ENCODE measurements at places on chromosomes 16 and 17.

DNA sequence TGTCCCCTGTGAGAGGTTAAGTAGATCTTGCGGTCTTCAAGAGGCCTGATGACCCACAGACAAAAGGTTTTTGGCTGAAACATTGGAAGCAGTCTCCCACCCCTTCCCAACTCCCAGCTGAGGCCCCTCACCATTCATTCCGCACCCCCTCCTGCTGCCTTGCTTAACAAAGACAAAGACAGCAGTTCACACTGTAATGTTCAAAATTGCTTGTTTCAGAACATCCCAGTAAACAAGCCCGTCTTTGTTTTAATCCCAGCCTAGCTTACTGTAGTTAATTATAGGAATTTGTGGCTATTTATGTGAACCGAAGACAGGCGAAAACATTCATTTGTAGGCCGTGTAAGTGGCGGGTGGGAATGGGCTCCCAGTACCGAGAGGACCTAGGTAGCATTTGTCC is 55.7 kb downstream of the IRX5 start:
- DNase-seq = no peak

GRCh38 chr16:50863644-50864144 is 121.8 kb downstream of the CYLD start:
- no peak for DNase-seq

DNA sequence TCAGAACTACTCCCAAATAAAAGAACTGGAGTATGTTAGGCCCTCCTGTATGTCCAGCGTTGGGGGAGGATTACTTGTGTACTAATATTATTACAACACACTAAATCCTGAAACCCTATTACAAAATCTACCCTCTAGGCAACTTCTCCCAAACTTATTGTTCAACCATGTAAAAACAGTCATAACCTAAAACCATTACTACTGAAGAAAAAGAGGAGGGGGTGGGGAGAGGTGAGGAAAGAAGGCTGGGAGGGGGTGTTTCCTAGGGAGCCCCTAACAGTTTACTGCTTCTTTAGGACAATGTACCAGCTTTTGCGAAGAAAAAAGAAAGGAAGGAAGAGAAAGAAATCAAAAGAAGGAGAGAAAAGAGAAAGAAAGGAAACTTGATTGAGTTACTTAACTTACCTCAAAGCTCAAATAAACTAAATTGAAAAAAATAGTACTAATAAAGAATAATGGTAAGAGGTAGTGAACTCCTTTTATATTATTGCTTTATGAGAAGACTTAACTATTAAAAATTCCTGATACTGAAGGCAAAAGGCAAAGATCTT is 2.3 kb downstream of the SALL1 start:
- peak; percentile 54 for DNase-seq

GRCh38 chr16:72552654-72553053 is 380.7 kb upstream of the PMFBP1 start:
- peak; percentile 51 for DNase-seq

GRCh38 chr16:87483481-87483880 is 9.3 kb downstream of the ZCCHC14 start:
- DNase-seq = no peak

GRCh38 chr17:82590881-82591539 is 57.2 kb downstream of the WDR45B start:
- no peak for DNase-seq

GRCh38 chr16:28108590-28109247 is 45.2 kb upstream of the GSG1L start:
- no peak for DNase-seq

GRCh38 chr17:73470316-73470826 is 158.6 kb upstream of the CDC42EP4 start:
- no peak for DNase-seq

DNA sequence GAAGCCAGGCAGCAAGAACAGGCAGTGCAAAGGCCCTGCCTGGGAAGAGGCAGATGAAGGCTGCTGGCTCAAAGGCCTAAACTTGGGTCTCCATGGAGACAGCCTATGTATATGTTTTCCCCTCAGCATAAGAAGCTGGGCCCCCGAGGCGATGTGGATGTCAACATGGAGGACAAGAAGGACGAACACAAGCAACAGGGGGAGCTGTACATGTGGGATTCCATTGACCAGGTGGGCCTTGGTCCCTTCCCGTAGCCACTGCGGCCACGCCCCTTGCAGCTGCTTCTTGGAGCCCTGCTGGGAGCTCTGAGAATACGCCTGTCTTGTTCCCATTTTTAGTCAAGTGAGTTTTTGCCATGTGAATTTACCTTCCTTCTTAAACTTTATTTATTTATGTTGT is 106.0 kb downstream of the SDR42E1 start:
- DNase-seq = no peak

All from AG10803 (cell line).